ENCODE measurements at places on chromosomes 16 and 17.

- peak; percentile 56 for DNase-seq
Observed at GRCh38 chr17:38982858-38983746, 15.9 kb upstream of the FBXO47 start.

DNA sequence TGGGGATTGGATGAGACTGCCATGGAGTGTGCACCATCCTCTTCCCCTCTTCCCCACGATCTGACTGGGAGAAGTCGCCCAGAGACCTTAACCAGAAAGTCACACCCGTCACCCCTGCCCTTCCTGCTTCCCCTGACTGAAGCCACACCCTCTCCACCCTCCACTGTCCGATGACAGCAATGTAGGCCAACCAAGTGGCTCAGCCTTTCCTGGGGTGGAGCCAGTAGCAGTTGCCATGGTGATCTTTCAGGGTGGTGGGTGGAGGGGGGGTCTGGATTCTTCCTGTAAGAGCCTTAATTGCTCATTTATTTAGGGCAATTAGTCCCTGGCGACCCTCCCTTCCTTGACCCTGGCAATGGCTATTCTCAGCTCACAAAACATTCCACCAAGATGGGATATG, 37.5 kb upstream of the PHB1 start:
- no peak for DNase-seq

GRCh38 chr17:58722274-58722673, 29.9 kb downstream of the RAD51C start:
- no peak for DNase-seq

GRCh38 chr16:61891460-61891859, 144.8 kb downstream of the CDH8 start:
- no peak for DNase-seq

- DNase-seq, result no peak
Observed at GRCh38 chr17:48155889-48156611, 48.5 kb downstream of the SNX11 start.

GRCh38 chr17:20771104-20771503, 191.6 kb downstream of the CDRT15L2 start:
- DNase-seq, result no peak

DNA sequence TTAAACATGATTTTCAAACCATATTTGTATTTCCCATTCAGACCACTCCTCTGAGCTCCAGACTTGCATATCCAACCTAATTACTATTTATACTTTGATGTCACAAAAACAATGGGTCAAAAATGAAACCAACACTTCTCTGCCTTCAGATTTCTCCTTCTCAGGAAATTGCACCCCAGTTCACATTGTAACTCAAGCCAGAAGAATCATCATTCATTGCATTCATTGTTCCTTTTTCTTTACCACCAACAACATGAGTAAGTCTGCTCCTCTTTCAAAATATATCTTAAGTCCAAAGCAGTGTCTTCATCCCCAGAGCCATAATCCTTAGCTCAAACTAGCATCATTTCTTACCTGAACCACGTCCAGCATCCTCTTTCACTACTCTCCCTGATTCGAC, 2.6 kb upstream of the AKAP1 start:
- DNase-seq, result no peak

DNA sequence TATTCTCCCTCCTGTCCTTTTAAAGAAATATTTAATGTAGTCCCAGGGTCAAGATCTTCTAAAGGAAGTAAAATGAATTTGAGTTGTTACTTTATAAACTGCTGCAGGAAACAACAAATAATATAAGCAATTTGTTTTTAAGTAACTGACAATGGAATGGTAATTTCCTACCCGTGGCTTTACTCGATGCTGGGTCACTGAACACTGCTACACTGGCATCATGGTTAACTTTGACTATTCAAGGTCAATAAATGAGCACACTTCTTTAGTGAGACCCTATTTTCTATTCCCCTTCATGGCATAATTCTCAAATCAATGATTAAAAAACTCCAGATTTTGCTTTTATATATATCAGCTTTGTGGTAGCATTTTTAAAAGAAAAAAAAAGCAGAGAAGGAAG, 22.1 kb upstream of the ERCC4 start:
- DNase-seq, result no peak

DNA sequence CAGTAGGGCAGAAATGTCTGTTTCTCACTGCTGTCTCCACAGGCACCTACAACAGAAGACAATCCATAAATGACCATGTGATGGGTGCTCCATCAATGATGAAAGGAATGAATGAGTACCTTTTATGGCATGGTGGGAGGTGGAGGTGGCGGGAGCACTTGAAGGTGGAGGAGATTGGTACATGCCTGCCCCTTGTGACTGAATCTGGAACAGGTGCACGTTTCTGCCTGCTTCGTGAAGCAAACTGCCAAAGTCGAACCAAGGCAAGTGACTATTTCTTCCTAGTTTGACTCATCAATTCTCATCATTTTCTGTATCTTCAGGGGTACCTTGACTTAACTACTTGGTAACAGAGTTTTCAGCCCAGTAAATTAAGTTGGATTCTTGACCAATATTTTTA, 25.4 kb downstream of the CDRT15 start:
- no peak for DNase-seq

- no peak for DNase-seq
Observed at GRCh38 chr17:7018331-7018964, 4.4 kb upstream of the BCL6B start.

- no peak for DNase-seq
Observed at GRCh38 chr16:77536809-77537208, 102.0 kb upstream of the ADAMTS18 start.

- peak; percentile 52 for DNase-seq
Observed at GRCh38 chr17:47663912-47664623, 14.3 kb downstream of the KPNB1 start.

- peak; percentile 79 for DNase-seq
Observed at GRCh38 chr17:68398691-68399637, 58.3 kb downstream of the WIPI1 start.

- DNase-seq, result peak; percentile 3
Observed at GRCh38 chr17:15947976-15948752, 3.2 kb downstream of the ADORA2B start.

DNA sequence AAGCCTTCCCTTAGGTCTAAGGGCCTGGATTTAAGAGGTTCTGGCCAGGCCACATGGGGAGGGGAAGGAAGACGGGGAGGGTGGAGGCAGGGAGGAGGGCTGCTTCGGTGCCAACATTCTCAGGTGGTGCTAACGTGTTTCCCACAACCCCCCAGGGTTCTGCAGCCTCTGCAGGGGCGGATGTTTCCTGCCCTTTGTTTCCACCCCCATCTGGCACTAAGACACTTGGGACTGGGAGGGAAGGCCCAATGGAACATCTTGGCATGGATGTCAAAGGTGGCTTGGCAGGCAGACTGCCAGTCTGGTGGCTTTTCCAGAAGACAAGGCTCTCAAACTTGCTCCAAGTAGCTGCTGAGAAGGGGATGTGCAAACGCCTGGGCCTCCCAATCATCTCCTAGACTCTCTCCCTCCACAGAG, 12.7 kb downstream of the HIC1 start:
- DNase-seq, result no peak

DNA sequence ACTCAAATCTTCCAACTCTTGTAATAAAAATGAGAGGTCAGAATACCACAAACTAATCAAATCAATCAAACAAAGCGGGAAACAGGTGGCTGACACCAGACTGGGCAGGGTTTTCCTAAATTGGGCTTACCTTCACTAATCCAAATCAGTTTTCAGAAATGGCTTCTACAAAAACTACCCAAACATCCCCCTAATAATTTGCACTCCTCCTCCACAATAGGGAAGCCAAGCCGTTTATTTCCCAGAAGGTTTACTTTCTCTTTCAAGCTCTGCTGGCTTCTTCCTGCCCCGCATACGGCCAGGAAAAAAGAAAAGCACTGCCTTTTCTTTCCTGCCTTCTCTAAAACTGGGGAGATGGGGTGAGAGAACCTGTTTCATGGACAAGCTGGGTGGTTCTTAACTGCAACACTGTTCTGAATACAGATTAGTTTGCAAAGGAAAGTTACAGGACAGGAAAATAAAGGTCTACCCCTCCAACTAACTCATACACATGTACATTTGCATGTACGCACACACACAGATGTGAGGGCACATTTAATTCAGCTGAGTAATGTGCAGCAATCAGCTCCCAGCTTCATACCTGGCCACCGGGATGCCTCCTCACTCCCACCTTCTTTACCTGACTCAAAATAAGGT, 9.2 kb downstream of the STAT3 start:
- peak; percentile 44 for DNase-seq

DNA sequence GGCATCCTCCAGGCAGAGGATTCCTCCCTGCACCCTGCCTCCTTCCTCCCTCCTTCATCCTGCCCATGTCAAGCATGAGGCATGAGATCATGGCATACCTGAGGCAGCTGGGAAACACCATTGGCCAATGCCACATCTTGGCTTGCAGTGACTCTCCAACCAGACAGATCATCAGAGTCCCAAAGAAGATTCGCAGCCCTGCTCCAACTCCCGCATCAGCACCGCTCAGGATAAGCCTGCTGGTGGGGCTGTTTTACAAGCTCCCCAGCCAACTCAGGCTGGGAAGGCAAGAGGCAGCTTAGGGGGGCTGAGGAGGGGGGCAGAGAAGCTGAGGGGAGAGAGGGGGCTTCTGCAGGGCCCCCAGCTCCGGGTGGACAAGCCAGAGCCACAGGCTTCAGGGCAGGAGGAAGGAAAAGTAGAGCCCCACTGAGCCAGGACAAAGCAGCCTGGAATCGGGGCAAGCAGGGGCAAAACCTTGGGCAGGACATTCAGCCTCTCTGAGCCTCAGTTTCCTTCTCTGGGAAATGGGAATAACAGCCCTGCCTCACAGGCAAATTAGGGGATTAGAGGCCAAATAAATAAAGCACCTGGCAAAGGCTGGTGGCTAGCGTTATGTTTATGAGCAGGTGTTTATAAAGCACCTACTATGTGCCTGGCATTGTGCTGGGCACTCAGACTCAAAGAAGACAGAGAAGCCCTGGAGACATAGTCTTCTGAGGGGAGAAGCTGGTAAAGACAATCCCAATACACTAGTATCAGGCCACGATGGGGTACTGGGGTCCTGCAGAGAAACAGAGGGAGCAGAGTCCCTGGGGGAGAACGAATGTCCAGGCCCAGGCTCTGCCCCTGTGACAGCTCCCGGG, 88.1 kb downstream of the GOSR1 start:
- DNase-seq, result no peak

DNA sequence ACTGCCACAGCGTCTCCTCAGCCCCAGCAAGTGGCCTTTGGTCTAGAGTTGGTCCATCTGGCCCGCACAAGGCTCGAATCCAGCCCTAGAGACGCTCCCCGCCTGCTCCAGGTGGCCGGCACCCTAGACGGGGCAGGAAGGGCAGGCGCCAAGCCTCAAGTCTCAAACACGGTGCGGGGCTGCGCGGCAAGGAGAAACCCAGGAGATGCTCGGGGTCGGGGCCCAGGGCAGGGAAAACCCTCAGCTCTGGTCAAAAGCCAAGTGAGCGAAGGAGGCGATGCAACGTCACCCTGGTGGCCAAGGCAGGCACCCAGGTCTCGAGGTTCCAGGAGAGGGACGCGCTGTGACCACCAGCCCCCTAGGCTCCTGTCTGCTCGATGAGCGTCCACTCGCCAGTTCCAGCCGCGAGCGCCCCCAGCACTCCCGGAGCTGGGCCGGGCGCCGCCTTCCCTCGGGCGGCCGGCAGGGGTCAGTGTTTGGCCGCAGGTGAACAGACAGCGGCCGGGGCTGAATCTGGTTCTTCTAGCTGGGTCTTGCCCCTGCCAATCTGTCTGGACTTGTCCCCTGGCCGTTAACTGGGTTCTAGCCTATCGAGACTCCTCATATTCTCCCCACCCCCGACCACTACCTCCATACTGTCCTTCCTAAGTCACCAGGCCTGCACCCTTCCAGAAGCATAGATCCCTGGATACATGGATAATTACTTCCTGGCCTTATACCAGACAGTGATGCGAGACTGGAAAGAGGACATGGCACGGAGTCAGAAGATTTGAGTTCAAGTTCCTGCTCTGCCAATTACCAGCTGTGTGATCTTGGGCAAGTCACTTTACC, 44.0 kb downstream of the PRAC1 start:
- DNase-seq, result peak; percentile 83

DNA sequence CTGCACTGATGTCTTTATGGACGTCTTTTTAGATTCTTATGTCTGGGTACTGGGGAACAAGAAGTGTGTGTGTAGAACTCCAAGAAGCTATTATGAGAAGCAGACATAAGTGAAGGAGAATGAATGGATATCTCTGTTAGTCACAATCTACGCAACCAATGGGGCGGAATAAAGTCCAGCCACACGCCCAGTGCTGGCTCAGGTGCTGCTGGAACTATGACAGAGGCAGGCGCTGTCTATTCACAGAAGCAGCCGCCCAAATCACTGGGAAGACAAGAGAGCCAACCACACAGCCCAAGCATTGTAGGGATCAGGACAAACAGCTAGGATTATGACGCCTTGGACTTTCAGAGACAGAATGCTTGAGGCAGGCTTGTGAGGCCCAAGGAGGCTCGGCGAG, 43.9 kb upstream of the ICAM2 start:
- DNase-seq, result no peak

DNA sequence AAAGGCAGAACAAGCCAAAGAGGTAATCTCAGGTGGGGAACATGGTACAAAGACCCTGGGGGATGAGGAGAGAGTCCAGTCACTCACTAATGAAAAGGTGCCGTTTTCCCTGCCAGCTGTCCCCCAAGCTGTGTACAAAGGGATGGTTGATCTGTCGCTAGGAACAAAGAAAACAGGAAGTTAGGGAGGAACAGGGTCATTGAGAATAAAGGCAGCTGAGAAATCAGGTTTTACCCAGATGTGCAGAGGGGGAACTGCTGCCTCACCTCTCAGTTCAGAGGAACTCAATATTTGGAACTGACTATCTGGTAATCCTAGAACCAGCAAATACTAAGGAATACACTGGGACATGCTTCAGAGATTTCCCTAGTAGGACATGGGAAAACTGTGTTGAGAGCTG, 1.5 kb downstream of the RSKR start:
- DNase-seq, result no peak

DNA sequence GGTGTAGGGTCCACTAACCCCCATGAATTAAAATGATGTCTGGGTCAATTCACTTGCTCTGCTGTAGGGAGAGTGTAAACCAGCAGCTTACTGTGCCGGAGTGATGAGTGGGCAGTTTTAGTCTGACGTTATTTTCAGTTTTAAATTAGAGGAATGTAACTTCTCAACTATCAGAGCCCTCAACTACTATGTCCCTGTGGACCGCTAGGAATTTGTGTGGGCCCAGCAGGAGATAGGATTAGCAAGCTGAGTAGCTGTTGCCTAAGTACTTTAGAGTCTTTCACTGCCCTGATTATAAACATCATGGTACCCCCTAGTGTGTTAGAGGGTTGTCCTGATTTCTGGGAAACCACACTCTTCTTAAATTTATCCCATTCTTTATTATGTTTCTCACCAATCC, 11.4 kb downstream of the MARVELD3 start:
- peak; percentile 40 for DNase-seq

DNA sequence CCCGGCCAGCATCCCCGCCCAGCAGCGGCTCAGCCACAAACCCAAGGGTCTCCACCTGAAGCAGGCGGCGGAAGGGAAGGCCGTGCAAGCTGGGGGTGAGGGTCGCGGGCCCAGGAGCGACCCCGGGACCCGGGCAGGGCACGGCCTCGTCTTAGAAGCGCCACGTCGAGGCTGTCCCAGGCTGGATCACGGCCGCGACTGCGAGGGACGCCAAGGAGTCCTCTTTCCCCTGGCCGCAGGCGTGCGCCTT, 538 bp upstream of the CCNF start:
- no peak for DNase-seq

GRCh38 chr17:57135026-57135788, 50.2 kb downstream of the AKAP1 start:
- DNase-seq, result no peak
